ENCODE measurements at places on chromosomes 3 and 15. TPM values are rescaled to one million over a fixed set of nuclear protein-coding genes. Genes with fewer than 3 reads are reported as not detected.

DNA sequence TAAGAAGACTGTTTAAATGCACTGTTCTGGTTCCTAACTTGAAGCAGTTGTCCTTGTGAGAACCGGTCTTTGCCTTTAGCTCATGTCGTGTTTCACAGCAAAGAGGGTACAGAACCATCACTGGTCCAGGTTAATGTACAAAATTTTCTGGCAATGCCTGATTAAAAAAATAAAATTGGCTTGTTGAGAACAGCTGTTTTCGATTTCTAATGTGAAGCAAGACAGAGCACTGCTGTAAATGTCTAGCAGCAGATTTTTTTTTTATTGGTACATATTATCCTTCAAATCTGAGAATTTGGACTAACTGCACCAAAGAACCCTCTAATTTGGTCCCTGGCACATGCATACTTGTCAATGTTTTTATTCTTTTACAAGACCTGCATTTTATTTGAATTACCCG lies 103.3 kb downstream of the STT3B start:
- no peak for DNase-seq
- no peaks in the 10 kb centered on the region for H3K27me3 ChIP-seq

- H3K4me1 ChIP-seq = no peaks in the 10 kb centered on the region
- H3K27me3 ChIP-seq = no peaks in the 10 kb centered on the region
- H3K4me3 ChIP-seq = no peak overlapping the region
- DNase-seq = no peak
- no peaks in the 10 kb centered on the region for H3K36me3 ChIP-seq
Measured at GRCh38 chr15:100053474-100054121, 288.2 kb downstream of the ADAMTS17 start.

GRCh38 chr3:72907731-72908620 lies 20.1 kb downstream of the GXYLT2 start:
- no peak for DNase-seq
- H3K4me1 ChIP-seq = peaks cover 13% of the 10 kb centered on the region
- H3K36me3 ChIP-seq = no peaks in the 10 kb centered on the region
- no peak overlapping the region for H3K4me3 ChIP-seq
- no peaks in the 10 kb centered on the region for H3K27me3 ChIP-seq

- no peaks in the 10 kb centered on the region for H3K36me3 ChIP-seq
- DNase-seq = no peak
- H3K27ac ChIP-seq = no peak overlapping the region
- no peaks in the 10 kb centered on the region for H3K4me1 ChIP-seq
Measured at GRCh38 chr3:72418856-72419255, 429.4 kb downstream of the SHQ1 start.

DNA sequence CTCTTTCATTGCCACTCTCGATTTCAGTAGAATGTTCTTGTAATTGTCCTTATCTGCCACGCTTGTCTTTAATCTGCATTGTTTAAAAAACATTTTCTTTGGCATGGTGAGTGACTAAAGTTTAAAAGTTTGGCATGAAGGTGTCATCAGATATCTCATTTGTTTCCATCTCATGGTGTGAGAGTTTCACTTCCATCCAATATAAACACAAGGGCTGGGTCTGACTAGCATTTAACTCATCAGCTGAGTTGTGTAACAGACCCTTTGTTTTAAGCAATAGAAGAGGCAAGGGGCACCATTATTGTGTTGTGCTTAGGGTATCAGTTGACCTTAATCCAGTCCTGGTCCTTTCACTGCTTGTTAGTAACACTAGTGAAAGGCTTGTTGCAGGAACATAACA lies 49.9 kb upstream of the IL12A start:
- DNase-seq = no peak
- no peaks in the 10 kb centered on the region for H3K27me3 ChIP-seq
- no peak overlapping the region for H3K27ac ChIP-seq
- H3K36me3 ChIP-seq = no peaks in the 10 kb centered on the region
- no peaks in the 10 kb centered on the region for H3K4me1 ChIP-seq

DNA sequence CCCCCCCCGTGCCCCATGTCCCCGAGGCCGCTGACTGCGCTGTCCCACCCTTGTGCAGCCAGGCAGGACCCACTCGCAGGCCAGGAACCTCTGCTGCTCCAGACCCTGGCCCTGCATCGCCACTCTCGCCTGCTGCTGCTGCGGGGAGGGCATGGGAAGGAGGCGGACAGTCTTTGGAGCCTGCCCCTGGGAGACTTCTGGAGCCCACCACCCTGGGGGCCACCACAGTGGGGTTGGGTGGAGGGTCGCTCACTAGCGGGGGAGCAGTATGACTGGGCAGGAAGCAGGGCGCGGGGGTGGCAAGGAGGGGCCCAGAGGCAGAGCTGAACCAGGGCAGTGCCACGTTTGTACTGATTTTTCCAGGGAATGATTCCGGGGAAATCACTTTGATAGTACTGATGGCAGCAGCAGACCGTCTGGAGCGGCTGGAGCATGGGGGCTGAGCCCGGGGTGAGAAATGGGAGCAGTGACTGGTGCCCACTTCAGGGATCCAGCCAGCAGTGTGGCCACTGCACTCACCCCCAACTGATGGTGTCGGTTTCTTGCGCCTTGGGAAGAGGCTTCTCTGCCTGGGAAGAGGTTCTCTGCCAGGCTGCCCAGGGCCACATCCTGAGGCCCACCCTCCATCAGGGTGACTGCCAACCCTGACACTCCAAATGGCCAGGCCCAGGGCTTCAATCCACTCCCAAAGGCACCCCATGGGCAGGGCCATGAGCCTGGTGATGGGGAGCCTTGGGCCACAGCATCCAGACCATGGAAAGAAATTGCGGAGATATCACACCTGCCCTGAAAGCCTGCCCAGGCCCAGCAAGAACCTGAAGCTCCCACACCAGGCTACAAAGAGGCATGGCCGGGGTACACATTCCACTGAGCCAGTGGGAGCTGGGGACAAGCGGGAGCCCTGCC lies 53.7 kb downstream of the LSAMP start:
- H3K4me1 ChIP-seq = no peaks in the 10 kb centered on the region
- no peaks in the 10 kb centered on the region for H3K36me3 ChIP-seq
- no peaks in the 10 kb centered on the region for H3K27me3 ChIP-seq
- no peak overlapping the region for H3K4me3 ChIP-seq
- no peak for DNase-seq
- no peak overlapping the region for H3K27ac ChIP-seq

GRCh38 chr15:74239051-74239705 lies 3.1 kb downstream of the CCDC33 start:
- no peak overlapping the region for H3K4me3 ChIP-seq
- H3K36me3 ChIP-seq = no peaks in the 10 kb centered on the region
- H3K27me3 ChIP-seq = no peaks in the 10 kb centered on the region
- no peak overlapping the region for H3K27ac ChIP-seq
- no peak for DNase-seq

Gene LRRC57
- 16.3 TPM for total RNA-seq

Gene MYNN
- total RNA-seq = 23.6 TPM

Gene PDCD10
- 32.5 TPM for total RNA-seq

Gene THPO
- total RNA-seq = 0.34 TPM

Gene HGD
- 0.40 TPM for total RNA-seq

Gene TNFAIP8L3
- total RNA-seq = 31.8 TPM

Gene SLC22A13
- total RNA-seq = 0.18 TPM

Gene TRAK1
- total RNA-seq = 12.4 TPM

Gene MAP1A
- total RNA-seq = 4.6 TPM
